ENCODE measurements at places on chromosomes 3 and 15. TPM values are rescaled to one million over a fixed set of nuclear protein-coding genes. Genes with fewer than 3 reads are reported as not detected.
A peak's percentile ranks its signal among the peaks of the same experiment; 100 is the strongest.

The ASB7 gene
- total RNA-seq: 13.5 TPM

DNA sequence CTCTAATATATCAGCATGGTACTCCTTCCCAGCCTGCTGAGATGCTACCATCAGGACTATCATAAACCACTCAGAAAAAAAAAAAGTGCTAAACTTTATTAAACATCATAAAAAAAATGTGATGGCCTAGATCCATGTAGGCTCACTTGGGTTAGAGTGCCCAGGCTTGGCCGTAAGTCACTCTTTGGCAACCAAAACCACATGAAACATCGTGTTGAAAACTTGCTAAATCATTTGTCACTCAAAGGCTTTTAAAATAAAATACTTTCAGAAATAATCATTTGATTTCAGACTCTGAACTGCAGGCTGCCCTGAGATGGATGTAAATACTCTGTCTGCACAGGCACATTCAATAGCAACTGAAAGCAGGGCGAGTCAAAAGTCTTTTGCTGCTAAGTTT, 78.4 kb upstream of the WNT5A start:
- peak; percentile 41 for DNase-seq

GRCh38 chr15:89790661-89791060, 14.5 kb downstream of the MESP2 start:
- DNase-seq: no peak

- no peak for DNase-seq
Observed at GRCh38 chr15:75095594-75095993, 72.2 kb downstream of the PPCDC start.

GRCh38 chr3:186107215-186108105, 1.4 kb downstream of the ETV5 start:
- DNase-seq: peak; percentile 74

GRCh38 chr15:85003593-85004312, 22.1 kb downstream of the PDE8A start:
- peak; percentile 30 for DNase-seq

The GCHFR gene
- 6.1 TPM for total RNA-seq

The POC1A gene
- 21.4 TPM for total RNA-seq

- no peak for DNase-seq
Observed at GRCh38 chr15:94610485-94610884, 379.1 kb downstream of the MCTP2 start.

- no peak for DNase-seq
Observed at GRCh38 chr15:44441095-44441501, 13.7 kb downstream of the CTDSPL2 start.

- DNase-seq: no peak
Observed at GRCh38 chr15:79522656-79523055, 90.5 kb downstream of the MINAR1 start.
